ENCODE measurements at places on chromosomes 5 and 9.

GRCh38 chr9:16023446-16023845, 470.6 kb downstream of the CCDC171 start:
- DNase-seq, result peak; percentile 76

GRCh38 chr5:68252673-68253623, 37.4 kb downstream of the PIK3R1 start:
- DNase-seq, result peak; percentile 66

DNA sequence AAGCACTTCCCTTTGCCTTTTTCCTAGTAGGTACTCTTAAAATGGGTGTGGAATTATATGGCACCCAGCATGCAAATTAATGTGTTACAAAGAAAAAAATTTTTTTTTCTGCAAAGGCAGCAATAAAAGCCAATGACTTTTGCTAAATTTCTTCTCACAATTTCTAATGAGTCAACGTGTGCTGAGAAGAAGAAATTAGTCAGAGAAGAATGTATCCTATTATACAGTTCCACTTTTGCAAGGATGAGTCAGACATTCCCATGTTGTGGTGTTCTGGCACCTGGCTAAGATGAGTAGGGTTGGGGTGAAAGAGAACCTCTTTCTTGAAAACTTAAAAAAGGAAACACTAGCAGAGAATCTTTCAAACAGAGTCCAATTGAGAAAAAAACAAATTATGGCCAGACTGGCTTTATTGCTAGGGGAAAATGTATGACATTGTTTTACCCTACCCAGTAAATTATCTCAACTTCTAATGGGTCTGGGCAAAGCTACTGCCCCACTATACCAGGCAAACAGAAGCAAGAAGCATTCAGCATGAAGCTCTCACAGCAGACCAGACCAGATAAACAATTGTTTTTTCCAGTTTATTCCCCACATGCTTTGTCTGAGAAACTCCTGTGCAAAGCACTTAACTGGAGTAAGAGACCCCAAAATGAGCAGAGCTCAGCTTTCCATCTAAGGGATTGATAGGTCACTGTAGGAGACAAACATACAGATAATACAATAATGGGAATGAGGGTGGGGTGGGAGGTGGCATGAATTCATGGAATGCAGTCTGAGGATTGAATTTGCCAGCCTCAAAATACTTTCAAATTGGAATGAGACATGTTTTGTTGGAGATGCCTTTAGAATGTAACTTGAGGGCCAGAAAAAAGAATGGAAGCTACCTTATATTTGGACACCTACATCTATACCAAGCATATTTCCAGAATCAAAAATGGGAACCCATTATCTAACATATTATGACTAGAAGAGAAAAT, 220.8 kb upstream of the RFX3 start:
- DNase-seq, result peak; percentile 82

DNA sequence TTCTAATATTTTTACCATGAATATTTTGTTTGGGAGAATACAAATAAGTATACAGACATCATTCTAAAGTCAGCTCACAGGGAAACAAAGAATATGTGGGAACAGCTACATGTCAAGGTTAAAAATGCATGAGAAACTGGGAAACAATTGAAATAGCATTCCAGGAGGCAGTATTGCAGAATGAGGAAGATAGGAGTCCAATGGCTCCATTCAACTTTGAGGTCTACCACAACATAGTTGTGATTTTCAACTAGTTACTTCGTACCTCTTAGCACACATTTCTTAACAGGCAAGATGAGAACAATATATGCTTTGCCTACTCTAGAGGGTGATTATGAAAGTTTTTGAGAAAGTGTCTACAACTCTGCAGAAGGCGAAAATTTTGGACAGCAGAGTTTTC, 35.2 kb upstream of the CAST start:
- peak; percentile 86 for DNase-seq

DNA sequence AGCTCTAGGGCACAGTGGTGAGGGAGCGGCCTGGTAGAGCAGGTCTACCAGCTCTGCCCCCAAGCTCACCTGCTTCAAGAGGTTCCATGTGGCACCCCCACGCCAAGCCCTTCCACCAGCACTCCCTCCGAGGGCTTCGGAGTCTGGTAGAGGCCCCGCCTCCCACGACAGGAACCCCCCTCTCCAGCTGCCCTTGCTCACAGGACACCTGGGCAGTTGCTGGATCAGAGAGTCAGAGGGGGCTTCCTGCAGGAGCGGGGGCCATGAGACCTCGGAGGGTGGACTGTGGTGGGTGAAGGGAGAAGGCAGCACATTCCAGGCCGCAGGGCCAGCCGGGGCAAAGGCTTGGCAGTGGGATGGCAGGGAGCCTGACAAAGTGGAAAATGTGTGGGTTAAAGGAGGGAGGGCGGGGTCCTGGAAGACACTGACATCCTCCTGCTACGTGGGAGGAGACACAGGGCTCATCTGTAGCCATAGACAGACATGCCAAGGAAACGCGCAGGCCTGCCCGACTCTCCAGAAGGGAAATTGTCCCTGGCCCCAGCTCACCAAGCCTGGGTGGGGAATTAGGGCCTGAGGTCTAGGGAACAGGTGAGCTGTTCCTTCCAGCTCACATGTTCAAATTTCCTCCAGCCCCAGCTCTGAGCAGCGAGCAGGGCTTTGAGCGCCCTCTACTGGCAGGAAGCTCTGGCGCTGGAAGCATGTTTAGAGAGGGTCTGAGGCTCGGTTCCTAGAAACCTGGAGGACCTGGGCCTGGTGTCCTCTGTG, 74.2 kb downstream of the NTNG2 start:
- peak; percentile 34 for DNase-seq

DNA sequence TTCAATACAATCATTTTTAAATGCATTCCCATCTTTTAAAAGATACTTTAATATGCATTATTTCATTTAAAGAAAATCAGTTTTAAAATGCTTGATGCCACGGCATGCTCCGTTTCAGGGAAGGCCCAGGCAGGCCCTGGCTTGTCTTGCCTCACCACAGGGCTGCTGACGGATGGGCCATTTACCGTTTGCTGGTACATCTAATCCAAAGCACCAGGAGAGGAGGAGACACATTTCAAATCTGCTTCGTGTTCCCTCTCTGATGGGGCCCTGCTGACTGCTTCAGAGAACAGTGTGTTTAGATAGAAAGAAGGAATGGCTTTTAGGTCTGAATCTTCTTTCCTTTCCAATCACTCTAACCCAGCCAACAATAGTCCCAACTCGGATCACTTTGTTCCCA, 185.2 kb downstream of the DCP2 start:
- no peak for DNase-seq

DNA sequence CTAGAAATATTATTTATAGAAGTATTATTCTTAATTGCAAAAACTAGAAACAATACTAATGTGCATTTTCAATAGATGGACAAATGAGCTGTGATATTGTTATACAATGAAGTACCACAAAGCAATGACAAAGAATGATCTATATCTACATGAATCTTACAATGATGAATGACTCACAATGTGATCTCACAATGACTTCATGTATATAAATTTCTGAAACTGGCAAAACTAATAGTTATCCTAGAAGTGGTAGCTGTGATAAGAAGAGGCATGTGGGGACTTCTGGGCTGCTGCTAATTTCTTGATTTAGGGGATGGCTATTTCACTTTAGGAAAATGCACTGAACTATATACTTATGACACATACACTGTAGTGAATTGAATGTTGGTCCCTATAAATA, 396.0 kb upstream of the ZNF608 start:
- DNase-seq, result peak; percentile 9

DNA sequence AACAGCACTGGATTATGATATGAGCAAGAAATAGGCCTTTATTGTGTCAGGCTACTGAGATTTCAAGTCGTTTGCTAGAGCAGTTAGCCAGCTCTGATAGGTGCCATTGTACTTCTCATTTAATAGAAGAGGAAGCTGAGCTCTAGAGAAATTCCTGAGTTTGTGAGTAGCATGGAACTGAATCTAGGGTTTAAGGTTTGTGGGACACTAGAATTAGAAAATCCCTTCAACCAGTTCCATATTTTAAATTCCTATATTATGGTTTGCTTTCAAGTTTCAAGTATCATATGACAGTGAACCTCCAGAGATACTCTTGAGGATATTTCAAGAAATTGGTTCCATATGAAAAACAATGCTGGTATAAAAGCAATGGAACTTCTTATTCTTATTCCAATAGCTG, 87.6 kb downstream of the ANKRD55 start:
- no peak for DNase-seq

DNA sequence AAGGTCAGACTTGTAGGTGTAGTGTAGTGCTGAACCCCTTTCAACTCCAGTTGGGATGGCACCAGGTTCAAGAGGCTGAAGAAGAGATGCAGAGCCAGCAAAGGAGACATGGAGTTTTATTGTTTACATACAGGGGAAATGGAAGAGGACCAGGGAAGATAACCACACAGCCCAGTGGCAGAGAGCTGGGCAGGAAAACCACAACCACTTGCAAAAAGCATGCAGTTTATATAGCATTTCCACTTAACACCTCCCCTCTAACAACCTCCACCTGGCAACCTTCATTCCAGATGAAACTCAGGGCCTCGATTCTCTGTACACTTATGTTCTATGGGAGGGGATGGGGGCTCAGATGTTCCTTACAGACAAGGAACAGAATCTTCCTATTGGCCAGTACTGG, 56.9 kb downstream of the SNX24 start:
- DNase-seq, result no peak

GRCh38 chr9:92405818-92406217, 1.4 kb upstream of the OGN start:
- no peak for DNase-seq

DNA sequence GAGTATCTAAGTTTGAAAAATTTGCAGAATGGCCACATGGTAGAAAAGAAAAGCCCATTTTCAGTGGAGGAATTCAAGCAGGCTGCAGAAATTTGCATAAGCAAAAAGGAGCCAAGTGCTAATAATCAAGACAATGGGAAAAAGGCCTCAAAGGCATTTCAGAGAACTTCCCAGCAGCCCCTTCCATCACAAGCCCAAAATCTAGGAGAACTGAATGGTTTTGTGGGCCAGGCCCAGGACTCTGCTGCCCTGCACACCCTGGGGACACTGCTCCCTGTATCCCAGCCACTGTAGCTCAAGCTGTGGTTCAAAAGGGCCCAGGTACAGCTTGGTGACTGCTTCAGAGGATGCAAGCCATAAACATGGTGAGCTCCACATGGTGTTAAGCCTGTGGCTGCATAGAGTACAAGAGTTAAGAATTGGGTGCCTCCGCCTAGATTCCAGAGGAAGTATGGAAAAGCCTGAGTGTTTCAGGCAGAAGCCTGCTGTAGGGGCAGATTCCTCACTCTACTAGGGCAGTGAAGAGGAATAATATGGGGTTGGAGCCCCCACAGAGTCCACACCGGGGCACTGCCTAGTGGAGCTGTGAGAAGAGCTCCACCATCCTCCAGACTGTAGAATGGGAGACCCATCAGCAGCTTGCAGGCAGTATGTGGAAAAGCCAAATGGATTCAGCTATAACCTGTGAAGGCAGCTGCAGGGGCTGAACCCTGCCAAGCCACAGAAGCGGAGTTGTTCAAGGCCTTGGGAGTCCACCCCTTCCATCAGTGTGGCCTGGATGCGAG, 720.7 kb upstream of the CTNND2 start:
- DNase-seq, result no peak

DNA sequence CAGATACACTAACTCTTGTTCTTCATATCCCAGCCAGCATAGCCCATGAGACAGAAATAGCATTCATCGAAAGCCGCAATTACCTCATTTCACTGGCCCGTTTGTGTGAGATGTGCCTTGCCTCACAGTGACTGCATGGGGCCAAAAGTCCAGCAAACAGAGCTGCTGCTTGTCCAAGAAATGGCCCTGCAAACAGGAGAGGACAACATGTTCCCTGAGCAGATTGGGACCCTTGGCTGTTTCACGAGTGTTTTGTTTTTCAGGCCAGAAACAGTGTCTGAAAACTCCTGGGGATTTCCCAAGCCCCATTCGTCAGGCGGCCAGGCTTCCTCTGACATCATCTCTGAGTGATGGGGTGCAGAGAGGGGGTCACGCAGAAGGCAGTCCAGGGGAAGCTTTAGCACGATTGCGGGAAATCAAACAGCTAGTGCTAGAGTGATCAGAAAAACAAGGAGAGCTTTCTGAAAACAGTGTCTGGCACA, 503.6 kb upstream of the PAPPA start:
- peak; percentile 86 for DNase-seq

DNA sequence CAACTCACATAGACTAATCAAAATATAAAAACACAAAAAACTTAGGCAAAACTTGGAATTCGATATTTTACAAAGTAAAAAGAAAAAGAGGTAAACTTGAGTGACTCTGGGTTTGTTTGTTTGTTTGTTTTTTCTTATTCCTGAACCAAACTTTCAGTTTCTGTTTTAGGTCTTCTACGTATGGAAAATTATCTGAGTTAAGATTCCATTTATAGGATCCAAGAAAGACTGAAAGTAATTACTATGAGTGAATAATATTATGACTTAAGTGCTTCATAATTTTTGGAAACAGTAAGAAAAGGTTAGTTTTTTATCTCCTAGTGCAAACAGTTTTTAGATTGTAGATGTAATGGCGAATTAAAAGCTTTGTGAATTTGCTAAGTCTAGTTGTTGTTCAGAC, 13.2 kb downstream of the ST8SIA4 start:
- no peak for DNase-seq

- no peak for DNase-seq
These were observed 19.8 kb upstream of the MRNIP start for GRCh38 chr5:179878222-179879002.

DNA sequence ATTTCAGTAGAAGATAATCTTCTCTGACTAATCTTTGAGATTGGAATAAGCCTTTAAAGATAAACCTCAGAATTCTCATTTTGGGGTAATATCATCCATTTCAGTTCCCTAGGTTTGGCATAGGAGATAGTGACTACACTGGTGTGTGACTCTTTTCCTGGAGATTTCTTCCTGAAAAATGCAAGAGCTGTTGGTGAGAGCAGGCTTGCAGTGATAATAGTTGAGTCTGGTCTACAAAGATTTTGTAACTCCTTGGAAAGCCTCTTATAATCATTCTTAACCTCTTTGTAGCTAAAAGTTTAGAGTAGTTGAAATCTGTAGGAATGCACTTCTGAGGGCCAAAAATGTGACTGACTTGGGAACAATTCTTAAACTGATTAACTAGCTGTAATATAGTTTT, 23.4 kb downstream of the RANBP17 start:
- DNase-seq, result peak; percentile 43

- DNase-seq, result no peak
These were observed 62.8 kb downstream of the TRPM3 start for GRCh38 chr9:71058660-71059059.

DNA sequence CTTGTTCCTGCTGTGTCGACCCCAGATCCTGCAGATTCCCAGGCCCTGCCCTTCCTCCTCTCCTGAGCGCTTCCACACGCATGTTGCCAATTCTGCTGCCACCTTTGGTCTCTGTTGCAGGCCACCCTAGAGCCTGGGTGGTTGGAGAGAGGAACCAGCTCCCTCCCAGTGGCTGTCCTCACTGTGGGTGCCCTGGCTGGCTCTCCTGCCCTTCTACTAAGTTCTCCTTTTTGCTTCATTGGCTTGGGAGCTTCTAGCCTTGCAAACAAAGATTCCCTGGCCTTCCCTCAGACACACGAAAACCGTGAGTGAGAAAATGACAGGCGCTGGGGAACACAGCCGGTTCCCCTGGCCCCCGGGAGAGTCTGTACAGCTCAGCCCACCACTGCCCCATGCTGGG, 14.2 kb upstream of the NCS1 start:
- DNase-seq, result no peak

- DNase-seq, result peak; percentile 37
These were observed 44.3 kb downstream of the SLC28A3 start for GRCh38 chr9:84296146-84296843.
